Vagina (tissue), 2 donors: ENCODE measurements at places on chromosomes 11 and 22. TPM values are rescaled to one million over a fixed set of nuclear protein-coding genes. Genes with fewer than 3 reads are reported as not detected.

OPCML gene
- total RNA-seq = not detected

DNA sequence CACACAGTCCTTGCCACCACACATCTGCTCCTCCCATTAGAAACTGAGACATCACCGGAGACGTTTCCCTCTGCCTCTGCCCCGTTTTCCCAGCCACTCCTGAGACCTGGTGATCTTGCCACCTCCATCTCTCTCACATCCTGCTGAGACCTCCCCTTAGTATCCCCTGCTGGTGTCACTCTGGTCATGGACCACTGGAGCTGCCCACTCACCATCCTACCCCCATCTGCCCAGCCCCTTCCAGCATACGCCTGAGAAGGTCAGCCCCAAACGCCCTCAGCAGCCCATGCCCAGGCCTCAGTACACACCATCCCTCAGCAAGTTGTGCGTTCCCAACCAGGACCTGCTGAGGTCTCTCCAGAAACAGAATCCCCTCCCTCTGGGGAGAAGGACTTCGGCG is 64.3 kb downstream of the SHANK2 start:
- no peak for DNase-seq

- DNase-seq = no peak
These were observed 14.5 kb downstream of the RPS3 start for GRCh38 chr11:75413864-75414263.

DNA sequence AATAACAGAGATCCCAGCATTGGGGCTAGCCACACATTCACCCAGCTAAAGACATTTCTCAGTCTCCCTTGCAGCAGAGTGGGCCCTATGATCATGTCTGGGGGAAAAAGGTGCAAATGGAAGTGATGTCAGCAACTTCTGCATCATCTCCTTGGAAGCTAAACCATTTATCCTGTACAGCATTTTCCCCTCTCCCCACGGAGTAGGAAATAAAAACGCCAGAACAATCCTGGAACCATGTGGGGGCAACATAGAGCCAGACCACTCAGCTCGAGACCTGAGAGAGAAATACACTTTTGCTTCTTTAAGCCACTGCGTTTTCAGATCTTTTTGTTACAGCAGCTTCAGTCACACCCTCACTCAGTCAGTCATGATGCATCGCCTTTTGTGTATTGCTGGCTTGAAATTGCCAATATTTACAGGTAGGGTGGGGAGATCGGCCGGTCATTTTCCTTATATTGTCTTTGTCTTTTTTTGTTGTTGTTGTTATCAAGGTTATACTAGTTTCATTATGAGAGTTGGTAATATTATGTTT is 9.1 kb upstream of the RAC2 start:
- DNase-seq = no peak

GRCh38 chr22:31278626-31279326 is 13.5 kb downstream of the PIK3IP1 start:
- no peak for DNase-seq

DNA sequence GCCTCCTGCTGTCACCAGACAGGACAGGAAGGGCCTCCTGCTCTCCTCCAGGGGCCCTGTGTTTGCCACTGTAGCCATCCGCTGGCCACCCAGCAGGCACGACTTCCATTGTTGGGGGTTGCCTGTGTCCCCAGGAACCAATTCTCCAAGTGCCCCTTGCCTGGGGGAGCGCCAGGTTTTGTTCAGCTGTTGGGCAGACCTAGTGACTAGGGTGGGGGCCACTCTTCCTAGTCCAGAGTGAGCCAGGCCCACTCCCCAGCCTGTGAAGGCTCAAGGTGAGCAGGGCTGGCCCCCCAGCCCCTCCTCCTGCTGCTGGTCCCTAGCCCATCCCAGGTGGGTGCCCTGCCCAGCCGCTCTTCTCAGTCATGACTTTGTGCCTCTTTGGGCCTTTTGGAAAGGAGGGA is 30.9 kb downstream of the OSBPL5 start:
- DNase-seq = no peak

GRCh38 chr11:1791912-1792311 is 28.2 kb upstream of the CTSD start:
- DNase-seq = no peak

GRCh38 chr11:36635066-36635862 is 37.2 kb upstream of the RAG2 start:
- no peak for DNase-seq
